Activated T-cell treated with anti-CD3 and anti-CD28 coated beads, Interleukin-2, amount 50 U/mL, for 24 hours (primary cell): ENCODE measurements at places on chromosomes 13 and 19.

GRCh38 chr19:4012975-4013634 lies 5.6 kb downstream of the PIAS4 start:
- no peak for DNase-seq

GRCh38 chr13:109773786-109774185 lies 12.6 kb downstream of the IRS2 start:
- no peak for DNase-seq

DNA sequence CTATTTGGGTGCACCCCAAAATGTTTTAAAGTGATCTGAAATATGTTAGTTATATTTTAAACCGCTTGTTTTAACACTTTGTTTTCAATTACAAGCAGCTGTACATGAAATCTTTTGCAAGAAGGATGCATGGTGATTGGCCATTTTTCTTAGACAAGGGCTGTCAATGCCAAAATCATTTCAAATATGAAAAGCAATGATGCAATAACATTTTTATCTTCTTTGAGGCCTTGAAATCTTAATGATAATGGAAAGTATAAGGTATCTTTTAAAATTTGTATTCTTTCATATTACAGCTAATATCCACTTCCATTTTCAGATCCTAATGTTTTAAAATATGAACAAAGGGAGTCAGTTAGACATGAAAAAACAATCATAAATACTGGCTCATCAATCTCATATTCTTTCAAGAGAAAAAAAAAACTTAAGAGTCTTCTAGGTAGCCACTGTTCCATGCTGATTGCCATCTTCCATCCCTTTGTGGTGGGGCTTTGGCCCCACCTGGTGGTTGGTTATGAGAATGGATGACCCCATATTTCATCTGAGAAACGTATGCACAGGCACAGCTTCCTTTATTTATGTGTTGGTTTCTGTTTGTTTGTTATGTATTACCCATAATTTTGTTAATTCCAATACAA lies 330.3 kb upstream of the MIR17HG start:
- no peak for DNase-seq

- DNase-seq: no peak
Measured at GRCh38 chr19:28546148-28546685, 666.7 kb downstream of the UQCRFS1 start.

- no peak for DNase-seq
Measured at GRCh38 chr19:4493104-4493928, 21.2 kb downstream of the HDGFL2 start.

DNA sequence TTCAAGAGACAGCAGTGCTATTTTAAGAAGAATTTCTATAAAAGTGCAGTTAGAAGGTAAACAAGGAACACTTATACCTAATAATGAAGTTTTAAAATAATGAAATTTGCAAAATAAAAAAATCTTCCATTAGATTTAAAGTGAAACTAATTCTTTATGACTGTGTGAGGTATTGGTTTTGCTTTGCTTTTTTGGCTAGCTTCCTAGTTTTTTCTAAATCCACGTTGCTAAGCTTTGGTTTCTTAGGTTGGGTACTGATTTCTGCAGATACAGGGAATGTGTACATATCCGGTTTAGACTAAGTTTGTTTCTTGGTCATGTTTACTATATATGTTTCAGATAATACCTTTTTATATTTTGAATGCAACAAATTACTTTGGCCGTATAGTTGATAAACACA lies 59.8 kb downstream of the SLC7A9 start:
- DNase-seq: no peak

GRCh38 chr19:31332096-31332495 lies 17.1 kb downstream of the TSHZ3 start:
- no peak for DNase-seq
